ENCODE measurements at places on chromosomes 11 and 22. TPM values are rescaled to one million over a fixed set of nuclear protein-coding genes. Genes with fewer than 3 reads are reported as not detected.
A peak's percentile ranks its signal among the peaks of the same experiment; 100 is the strongest.

GRCh38 chr11:68724293-68724692 is 27.0 kb downstream of the TESMIN start:
- DNase-seq: no peak

- no peak for DNase-seq
Observed at GRCh38 chr11:9377036-9377435, 7.4 kb upstream of the IPO7 start.

- DNase-seq: no peak
Observed at GRCh38 chr22:19197997-19198865, 19.7 kb upstream of the SLC25A1 start.

GRCh38 chr11:12276831-12277475 is 100.4 kb upstream of the PARVA start:
- no peak for DNase-seq

- DNase-seq: peak; percentile 51
Observed at GRCh38 chr22:26763633-26764361, 106.4 kb downstream of the MIAT start.

DNA sequence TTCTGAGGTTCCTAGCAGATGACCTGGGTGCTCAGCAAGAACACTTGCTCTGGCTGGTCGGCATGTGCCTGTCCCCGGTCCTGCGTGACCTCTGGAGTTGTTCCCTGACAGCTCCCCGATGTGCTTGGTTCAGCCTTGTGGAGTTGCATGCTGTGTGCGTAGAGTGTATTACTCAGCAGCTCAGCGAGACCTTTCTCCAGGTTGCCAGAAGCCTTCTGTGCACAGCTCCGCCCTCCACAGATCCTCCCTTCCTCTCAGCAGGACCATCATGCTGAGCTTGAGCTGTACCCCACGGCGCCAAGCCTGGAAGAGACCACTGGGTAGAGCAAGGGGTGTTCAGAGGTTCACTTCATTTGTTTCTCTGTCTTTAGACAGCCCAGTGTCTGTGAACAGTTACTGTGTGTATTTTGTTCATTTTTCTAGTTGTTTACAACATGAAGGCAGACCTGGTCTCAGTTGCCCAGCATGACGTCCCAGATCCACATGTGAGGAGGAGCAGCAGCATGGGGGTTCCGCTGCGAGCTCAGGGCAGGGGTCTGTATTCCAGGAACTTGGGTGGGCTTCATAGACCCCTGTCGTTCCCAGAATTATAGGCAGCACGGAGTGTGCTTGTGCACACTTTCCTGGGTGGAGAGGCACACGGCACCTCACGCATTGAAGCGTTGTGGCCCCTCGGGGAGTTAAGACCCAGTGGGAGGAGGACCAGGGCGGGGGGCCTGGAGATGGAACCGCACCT is 148.6 kb downstream of the IGLL1 start:
- no peak for DNase-seq

Gene MMP7
- total RNA-seq: 3.6 TPM

Data from skin of body (tissue), 3 donors.